ENCODE measurements at places on chromosomes 6 and 20. TPM values are rescaled to one million over a fixed set of nuclear protein-coding genes. Genes with fewer than 3 reads are reported as not detected.

The SNX3 gene
- 61.7 TPM for total RNA-seq

GRCh38 chr6:159649441-159649840, 43.6 kb downstream of the SOD2 start:
- DNase-seq, result no peak

- no peak for DNase-seq
Observed at GRCh38 chr6:11730641-11731040, 48.0 kb downstream of the ADTRP start.

The CD24 gene
- 389 TPM for total RNA-seq

The BPIFB1 gene
- total RNA-seq, result not detected

DNA sequence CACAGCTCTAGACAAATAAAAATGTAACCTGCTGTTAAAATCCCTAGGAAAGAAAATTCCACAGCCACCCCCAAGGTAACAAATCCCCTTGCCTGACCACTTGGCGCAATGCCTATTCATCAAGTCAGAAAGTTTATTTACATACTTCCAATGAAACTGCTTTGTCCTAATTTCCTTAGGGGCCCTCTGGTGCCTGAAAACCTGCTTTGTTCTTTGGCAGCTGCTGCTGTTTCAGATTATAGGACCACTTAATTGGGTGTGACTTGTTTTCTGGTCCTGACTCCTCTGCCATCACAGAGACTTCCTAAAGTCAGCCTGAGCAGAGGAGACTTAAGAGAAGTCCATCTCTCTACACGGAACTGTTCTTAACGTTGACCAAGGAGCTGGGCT, 323.6 kb downstream of the UBE3D start:
- DNase-seq, result no peak

DNA sequence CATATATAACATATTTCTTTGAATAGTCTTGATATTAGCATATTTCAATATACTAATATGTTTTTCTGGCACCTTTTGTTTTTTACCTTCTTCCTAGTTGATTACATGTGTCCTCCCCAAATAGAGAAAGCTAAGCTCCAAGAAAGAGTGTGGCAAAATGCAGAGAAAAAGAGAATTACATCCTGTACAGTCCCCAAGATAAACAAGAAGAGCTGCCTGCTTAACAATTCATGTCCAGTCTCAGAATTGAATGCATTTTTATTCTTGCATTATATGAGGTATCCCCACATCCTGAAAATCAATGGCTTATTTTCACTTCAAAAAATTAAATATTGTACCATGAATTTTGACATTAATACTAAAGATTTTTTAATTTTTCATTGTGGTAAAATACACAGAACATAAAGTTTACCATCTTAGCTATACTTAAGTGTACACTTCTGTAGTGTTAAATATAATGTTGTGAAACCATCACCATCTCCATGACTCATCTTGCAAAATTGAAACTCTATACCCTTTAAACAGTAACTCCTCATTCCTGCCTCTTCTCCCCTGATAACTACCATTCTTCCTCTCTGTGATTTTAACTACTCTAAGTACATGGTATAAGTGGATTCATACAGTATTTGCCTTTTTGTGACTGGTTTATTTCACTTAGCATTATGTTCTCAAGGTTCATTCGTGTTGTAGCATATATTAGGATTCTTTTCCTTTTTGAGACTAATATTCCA, 490.3 kb downstream of the COL12A1 start:
- DNase-seq, result no peak

DNA sequence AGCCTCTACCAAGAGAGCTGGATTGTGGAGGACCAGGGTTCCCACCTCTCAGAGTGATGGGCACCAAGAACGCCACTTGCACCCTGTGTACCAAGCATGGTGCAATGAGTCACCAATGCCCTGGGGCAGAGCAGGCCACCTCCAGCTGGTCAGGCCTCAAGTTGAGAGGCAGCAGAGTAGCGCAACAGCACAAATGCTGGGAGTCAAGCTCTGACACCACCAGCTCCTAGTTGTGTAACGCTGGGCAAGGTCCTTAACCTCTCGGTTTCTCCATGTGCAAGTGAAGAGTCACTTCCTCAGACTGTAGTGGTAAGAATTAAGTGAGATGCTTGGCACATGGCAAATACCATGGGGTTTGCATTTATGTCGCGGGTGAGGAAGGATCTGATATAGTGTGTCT, 25.6 kb downstream of the GFOD1 start:
- DNase-seq, result no peak

DNA sequence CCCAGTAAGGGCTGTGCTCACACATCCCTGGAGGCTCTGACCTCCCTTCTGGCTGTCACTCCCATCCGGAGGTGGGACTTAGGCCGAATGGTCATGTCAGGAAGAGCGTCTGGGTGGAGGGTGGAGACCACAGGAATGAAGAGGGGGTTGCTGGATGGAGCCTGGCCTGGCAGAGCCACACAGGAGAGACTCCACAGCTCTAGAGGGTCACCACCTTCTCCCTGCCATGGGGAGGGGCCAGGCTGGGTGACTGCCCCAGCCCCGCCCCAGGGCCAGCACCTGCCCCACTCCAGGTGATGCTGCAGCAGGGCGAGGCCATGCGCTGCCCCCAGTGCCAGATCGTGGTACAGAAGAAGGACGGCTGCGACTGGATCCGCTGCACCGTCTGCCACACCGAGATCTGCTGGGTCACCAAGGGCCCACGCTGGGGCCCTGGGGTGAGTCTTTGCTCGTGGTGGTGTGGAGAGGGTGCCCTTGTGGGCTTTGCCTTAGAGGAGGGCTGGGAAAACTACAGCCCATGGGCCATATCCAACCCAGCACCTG, 20.6 kb downstream of the RBCK1 start:
- no peak for DNase-seq

DNA sequence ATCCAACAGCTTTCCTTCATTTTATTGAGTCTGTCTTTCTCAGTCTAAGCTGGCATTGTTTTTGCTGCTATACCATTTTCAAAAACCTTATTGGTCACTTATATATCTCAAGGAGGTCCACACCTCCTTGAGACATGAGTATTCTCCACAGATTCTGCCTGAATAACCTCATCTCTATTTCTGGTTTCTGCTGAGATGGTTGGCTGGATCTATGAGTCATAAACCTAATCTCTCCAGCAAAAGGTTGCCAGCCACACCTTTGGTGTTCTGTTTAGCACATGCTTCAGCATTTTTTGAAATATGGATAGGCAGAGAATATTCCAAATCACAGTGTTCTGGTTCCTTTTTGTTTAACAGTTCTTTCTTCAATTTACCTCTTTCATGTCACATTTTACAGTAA, 40.8 kb upstream of the TMEM244 start:
- DNase-seq, result no peak

DNA sequence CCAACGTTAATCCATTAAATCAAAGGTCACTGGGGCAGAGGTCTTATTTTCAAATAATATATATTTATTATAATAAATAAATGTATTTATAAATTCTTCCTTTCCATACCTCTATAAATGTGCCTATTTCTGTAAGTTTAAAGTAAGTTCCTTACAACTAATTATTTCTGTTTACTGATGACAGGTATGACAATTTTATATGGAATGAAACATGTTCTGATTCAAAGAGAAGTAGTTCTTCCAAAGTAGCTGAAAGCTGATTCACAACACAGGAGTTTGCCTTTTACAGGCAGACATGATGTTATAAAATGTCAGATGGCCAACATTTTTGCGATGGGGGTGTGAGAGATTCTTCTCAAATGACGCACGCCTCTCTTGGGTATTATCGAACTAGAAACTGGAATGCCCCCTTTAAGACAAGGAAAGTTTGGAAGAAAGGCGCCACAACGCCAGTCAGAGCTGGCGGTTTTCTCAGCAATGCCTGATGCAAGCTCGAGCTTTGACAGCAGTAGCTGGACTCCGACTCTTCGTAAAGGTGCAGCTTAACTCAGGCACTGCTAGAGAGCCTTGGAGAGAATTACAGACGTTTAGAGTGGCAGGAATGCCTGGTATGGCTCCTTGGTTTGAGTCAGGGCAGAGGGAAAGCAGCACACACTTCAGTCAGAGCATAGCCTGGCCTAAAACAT, 92.1 kb downstream of the FOXC1 start:
- DNase-seq, result no peak

GRCh38 chr6:103079867-103080266, 1686.4 kb downstream of the GRIK2 start:
- no peak for DNase-seq

DNA sequence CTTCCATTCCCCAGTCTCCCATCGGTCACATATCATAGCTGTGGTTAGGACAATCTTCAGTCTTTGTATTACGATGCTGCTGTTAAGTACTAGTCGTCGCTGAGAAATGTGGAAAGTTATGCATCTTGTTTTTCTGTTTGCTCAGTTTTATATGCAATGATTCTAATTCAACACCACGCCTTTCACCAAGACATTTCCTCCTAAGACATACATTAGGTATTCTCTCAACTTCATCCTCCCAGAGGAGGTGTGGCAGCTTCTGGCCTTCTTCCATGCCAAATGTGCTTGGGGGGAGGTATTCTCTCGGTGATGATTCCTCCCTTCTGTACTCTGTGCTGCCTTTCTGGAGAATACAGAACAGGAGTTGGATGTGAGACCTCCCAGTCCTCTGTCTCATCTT, 66.1 kb downstream of the B4GALT5 start:
- DNase-seq, result no peak

GRCh38 chr20:32909896-32910571, 51.3 kb downstream of the EFCAB8 start:
- no peak for DNase-seq

The UBE2V1 gene
- total RNA-seq, result 53.3 TPM

DNA sequence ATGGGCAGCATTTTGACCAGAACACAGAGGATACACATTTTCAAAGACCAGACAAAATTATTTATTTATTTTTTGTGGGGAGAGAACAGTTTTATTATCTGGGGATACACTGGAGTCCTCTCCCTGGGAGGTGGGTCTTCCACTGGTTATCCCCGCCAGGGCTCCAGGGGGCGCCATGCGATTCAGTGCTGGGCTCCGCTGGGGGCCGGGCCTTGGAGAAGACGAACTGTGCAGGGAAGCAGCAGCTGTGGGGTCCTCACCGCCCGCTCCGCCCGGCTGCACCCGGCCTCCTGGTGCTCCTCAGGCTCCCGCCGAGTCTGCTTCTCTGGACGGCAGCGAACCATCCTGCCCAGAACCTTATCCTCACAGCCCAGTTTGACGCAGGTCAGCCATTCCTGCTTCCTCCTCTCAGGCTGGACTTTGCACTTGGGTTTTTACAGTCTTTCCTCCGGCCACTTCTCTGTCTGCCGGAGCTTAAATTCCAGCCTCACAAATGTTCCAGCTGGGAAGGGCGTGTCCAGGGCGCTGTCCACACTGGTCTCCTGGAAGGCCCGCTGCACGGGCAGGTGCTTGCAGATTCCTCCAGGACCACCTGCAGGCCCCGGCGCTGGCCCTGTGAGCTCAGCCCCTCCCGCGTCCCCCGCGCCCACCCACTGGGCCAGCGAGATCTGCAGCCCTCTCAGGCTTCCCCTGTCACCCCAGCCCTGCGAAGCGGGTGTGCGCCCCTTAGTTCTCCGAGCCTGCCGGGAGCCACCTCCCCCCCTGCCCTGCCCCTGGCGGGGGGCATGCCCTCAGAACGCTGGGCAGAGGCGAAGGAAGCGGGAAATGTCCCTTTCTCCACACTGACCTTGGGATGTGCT, 1830.0 kb upstream of the DEFB115 start:
- DNase-seq, result no peak

GRCh38 chr20:61186771-61187472, 65.1 kb upstream of the CDH4 start:
- DNase-seq, result no peak

GRCh38 chr6:118580585-118581419, 32.7 kb downstream of the PLN start:
- DNase-seq, result peak; percentile 61

DNA sequence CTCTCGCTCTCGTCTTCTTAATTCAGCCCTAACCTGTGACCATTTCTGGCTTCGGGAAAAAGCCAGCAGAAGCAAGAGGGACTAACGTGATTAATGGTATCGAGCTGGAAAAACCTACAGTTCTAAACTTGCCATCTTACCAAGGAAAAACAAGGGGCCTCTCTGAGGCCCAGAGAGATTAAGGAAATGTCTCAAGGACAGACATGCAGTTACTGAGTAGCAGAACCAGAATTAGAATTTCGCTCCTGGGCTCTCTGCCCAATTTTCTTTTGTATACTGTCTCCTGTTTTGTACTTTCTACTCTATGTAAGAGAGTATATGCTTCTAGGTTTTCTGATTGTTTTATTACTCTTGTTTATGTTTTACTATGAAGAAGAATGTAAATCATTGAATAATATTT, 67.8 kb upstream of the LTV1 start:
- DNase-seq, result no peak

The PTGIS gene
- total RNA-seq, result not detected

The PHACTR1 gene
- total RNA-seq, result not detected

The CCR6 gene
- 0.05 TPM for total RNA-seq

The MYLK2 gene
- total RNA-seq, result 0.41 TPM
